ENCODE measurements at places on chromosomes 12 and 14.

- DNase-seq = no peak
These were observed 17.6 kb upstream of the BCL11B start for GRCh38 chr14:99289394-99290189.

GRCh38 chr12:70248876-70249275 lies 5.6 kb downstream of the CNOT2 start:
- no peak for DNase-seq

DNA sequence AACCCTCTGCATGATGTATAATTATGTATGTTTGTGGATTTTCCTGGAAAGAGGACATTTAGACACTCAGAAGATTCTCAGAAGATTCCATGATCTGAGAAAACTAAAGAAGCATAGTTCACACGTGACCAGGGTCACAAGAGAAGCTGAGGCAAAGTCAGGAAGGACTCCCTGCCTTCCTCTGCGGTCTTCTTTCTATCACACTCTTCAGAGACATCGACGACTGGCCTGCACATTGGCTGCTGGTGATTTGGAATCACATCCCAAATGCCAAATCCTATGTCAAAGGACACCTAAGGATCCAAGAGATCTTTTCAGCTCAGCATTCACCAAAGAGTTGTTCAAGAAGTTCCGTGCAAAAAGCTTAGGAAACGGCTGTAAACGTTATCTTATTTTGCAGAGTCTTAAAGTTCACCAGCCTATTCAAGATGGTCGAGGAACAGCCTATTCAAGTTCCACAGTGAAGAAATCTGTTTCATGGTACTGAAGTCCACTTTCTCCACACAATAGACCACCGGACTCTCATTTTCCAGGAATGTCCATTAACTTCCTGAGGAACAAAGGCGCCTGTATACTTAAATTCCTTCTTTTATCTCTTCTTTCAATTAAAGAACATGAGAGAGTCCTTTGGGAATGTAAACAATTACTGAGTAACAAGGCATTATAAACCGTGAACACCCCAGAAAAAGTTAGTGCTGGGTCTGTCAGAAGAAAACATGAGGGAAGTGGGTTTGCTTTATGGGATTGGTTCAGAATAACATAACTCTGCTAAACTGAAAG lies 42.1 kb downstream of the IGF1 start:
- no peak for DNase-seq

DNA sequence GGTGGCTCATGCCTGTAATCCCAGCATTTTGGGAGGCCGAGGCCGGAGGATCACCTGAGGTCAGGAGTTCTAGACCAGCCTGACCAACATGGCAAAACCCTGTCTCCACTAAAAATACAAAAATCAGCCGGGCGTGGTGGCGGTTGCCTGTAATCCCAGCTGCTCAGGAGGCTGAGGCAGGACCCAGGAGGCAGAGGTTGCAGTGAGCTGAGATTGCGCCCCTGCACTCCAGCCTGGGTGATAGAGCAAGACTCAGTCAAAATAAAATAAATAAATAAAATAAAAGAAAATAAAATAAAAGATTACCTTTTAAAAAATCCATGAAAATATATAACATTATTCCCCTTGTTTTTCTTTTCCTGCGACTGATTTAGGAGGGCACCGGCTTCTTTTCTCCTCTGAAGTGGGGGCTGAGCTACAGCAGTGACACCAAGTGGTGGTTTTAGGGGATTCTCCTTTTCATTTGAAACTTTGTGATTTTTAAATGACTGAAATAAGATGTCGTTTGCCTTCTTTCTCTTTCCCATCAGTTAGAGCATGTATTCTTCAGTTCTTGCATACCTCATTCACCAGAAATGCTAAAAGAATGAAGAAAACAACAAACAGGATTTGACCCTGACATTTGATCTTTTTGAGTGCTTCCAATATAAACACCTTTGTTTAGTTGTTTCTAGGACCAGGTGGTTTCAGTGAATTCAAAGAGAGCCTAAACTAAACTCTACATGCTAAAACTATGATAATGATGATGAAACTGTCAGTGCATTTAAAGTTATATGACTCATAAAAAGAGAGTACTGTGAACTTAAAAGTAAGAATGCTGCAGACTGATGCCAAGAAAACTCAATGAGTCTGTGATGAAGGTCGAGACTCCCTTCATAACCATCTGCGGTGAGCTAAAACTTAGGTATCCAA lies 22.6 kb upstream of the PKP2 start:
- DNase-seq = no peak

DNA sequence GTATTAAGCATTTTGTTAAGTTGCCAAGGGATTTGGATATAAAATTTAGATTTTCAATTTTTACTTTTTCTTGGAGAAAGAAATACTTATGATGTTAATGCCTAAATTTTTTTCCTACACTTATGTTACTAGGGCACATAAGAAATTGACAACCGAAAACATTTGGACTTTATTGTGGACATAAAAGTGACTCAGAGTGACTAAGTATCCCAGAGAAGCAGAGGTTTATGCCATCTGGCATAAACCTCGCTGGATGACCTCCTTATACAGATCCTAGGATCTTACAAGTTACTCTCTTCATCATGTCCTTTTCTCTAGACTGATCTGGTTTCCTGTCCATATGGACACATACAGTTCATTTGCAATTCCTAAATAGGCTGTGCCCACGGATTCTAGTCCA lies 89.8 kb downstream of the RERG start:
- no peak for DNase-seq

GRCh38 chr14:75090353-75090752 lies 20.9 kb downstream of the ZC2HC1C start:
- no peak for DNase-seq

GRCh38 chr12:5720381-5721005 lies 224.6 kb downstream of the ANO2 start:
- no peak for DNase-seq

DNA sequence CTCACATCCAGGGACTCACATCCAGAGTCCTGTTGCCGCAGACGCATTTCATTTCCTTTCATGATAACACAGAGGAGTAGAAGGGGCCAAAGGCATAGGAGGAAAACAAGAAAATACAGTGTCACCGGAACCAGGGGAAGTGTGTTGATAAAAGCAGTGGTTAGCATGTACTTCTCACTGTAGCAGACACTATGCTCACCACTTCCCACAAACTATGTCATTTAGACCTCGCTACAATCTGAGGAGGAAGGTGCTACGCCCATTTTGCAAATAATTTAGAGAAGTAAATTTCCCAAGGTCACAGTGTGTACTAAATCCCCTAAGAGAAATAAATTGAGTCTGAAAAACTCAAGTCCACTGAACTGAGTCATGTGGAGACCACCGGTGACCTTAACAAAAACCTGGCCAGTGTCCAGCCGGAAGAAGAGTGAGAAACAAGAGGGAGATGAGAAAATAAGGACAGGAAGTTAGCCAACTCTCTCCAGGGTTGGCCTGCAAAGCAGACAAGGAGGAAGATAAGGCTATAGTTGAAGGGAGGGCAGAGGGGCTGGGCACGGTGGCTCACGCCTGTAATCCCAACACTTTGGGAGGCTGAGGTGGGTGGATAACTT lies 25.8 kb upstream of the TMCC3 start:
- DNase-seq = peak; percentile 28

GRCh38 chr12:1518591-1519516 lies 75.5 kb downstream of the FBXL14 start:
- no peak for DNase-seq

- DNase-seq = no peak
These were observed 39.4 kb downstream of the USP15 start for GRCh38 chr12:62299617-62300016.

DNA sequence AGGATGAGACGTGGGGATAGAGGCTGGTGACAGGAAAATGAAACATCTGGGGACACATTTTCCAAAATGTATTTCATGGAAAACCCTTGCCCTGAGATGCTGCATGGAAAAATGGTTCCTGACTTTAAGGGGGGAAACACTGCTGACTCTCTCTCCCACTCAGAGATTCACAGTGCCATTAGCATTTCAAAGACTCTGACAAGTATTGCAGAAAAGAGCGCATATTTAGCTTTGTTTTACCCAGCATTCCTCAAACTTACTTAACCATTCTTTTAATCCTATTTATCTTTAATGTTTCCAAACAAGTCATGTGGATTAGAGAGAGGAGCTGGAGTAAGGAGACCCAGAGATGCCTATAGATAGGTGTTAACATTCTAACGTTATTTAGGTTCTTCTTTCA lies 141.8 kb upstream of the DYRK2 start:
- DNase-seq = no peak

DNA sequence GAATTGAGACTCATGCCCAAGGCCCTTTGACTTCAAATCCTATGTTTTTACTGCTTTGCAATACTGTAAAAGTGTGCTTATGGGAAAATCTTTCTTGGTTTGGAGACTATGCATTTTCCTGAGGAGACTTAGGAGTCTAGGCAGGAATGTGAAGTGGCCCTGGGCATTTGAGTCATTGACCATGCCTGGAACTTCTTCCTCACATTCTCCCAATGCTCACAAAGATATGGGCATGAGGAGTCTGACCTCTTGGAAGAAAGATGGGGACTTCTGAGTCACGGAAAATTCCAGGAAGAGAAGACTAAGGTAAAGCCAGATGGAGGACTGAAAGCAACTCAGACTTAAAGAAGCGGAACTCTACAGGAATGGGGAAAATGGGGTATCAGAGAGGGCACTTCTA lies 38.2 kb upstream of the ZNF641 start:
- no peak for DNase-seq

DNA sequence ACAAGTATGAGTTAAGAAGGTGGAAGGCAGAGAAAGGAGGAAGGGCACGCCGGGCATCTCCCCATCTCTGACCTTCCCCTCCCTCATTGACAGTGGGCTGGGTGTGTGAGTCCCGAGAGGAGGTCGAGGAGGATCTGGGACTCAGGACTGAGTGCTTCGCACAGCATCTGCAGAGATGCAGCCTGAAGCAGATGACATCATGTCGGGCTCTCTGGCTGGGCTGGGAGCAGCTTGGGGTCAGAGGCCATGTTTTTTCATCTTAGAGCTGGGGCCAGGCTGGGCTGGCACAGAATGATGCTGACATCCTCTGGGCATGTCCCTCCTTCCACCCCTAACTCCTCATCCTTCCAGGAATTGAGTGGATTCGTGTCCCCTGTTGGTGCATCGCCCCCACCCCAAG lies 43.5 kb downstream of the CMKLR1 start:
- DNase-seq = no peak

DNA sequence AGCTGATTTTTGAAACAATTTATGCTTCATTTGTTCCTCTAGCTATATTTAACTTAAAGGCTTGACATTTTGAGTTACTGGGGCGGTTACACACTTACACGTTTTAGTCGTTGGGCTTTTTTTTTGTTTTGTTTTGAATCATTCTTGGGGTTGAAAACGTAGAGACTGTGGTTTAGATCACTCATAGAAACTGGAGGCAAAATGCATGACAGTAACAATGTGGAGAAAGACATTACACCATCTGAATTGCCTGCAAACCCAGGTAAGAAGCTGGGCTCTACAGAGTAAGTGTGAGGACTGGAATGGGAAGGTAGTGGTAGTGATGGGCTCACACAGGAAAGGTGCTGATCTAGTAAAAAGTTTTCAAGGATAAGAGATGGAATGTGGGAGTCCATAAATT lies at the start of gene CLEC2D:
Gene CLEC2D, plus strand, starts transcription at position 180 of the 400 bp plus-strand sequence. Its CDS starts 22 bp downstream, at position 202.
- no peak for DNase-seq

GRCh38 chr14:21086908-21087293 lies 11.6 kb downstream of the ZNF219 start:
- DNase-seq = no peak

- no peak for DNase-seq
These were observed 5.1 kb upstream of the GPR33 start for GRCh38 chr14:31492759-31493498.

GRCh38 chr14:47660158-47660557 lies 15.2 kb downstream of the MDGA2 start:
- no peak for DNase-seq

DNA sequence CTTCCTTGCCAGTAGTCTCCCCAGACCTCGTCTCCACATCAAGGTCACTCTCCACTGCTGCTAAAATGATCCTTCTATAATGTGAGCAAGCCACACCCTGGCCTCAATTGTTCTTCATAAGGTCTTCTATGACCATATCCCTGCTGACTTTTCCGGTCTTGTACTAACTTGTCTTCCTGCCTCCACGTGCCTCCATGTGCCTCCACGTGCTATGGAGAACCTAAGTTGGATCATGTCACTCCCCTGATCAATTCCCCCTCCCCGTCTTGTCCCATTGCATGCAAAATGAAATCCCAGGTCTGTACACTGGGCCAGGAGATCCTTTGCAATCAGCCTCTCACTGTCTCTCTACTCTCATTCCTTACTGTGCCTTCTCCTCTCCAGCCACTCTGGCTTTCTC lies 110.6 kb downstream of the TTC8 start:
- no peak for DNase-seq

DNA sequence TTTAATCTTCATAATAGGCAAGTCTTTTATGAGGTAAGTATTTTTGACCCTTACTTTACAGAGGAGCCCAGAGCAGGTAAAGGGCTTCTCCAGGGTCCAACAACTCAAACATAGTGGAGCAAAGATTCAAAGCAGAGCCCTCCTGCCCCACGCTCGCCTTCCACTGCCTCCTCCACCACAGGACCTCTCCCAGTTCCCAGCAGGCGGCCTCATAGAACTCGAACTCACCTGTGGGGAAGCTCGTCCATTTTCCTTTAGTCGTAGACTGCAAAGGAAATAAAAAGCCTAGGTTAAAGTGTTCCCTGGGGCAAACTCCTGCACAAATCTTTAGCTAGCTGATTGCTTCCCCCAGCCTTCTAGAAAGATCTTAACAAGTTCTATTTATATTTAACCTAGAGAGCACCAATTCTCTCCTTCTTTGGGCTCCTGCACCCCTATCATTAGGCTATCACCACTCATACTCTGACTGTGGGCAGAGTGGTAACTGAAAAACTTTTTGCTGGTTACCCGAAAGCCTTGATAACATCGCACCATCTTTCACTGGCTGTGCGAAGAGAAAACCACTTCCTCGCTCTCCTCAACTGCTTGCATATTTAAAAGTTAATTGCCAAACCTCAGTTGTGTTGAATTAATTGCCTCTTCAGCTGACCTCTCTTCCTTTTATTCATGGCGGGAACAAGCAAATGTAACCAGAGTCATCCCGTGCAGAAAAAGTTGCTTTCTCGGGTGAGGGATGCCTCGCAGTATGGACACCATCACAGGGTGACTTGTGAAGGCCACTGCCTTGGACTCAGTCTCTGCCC lies 299.6 kb downstream of the DPF3 start:
- DNase-seq = no peak
